Uterine smooth muscle cell (primary cell): ENCODE measurements at places on chromosomes 6 and 20. TPM values are rescaled to one million over a fixed set of nuclear protein-coding genes. Genes with fewer than 3 reads are reported as not detected.

BANF2 gene
- not detected in 2 replicates for total RNA-seq

PSORS1C1 gene
- total RNA-seq = 1.00 and 1.2 TPM in 2 replicates

AKIRIN2 gene
- 18.6 and 23.5 TPM in 2 replicates for total RNA-seq

VNN1 gene
- total RNA-seq = under 0.01 TPM in 1 of 2 replicates, not detected in the other

PRR18 gene
- 0.12 TPM in 1 of 2 replicates, not detected in the other for total RNA-seq

SLC22A2 gene
- 0.12 TPM in 1 of 2 replicates, not detected in the other for total RNA-seq

TMEM242 gene
- total RNA-seq = 7.0 and 7.3 TPM in 2 replicates

BPIFB1 gene
- total RNA-seq = not detected in 2 replicates

CALHM5 gene
- total RNA-seq = 1.00 and 3.0 TPM in 2 replicates

OOEP gene
- total RNA-seq = not detected in 2 replicates

PI3 gene
- total RNA-seq = not detected in 2 replicates

MOG gene
- total RNA-seq = not detected in 2 replicates

RNF182 gene
- total RNA-seq = 1.1 and 1.8 TPM in 2 replicates

CLIC5 gene
- not detected in 2 replicates for total RNA-seq

KIAA1755 gene
- total RNA-seq = 0.66 and 2.7 TPM in 2 replicates

USP49 gene
- total RNA-seq = 2.9 and 4.5 TPM in 2 replicates

DHX35 gene
- 15.2 and 16.7 TPM in 2 replicates for total RNA-seq

CD93 gene
- total RNA-seq = 0.44 and 1.00 TPM in 2 replicates

SEMG1 gene
- total RNA-seq = not detected in 2 replicates

ZNF311 gene
- total RNA-seq = 1.7 and 2.9 TPM in 2 replicates

GNMT gene
- 0.25 TPM in 1 of 2 replicates, not detected in the other for total RNA-seq

CALHM4 gene
- total RNA-seq = not detected in 2 replicates

ZNF322 gene
- total RNA-seq = 15.5 and 18.9 TPM in 2 replicates

PGC gene
- total RNA-seq = not detected in 2 replicates

DCDC2 gene
- total RNA-seq = 1.1 and 6.1 TPM in 2 replicates

BPIFA2 gene
- not detected in 2 replicates for total RNA-seq

GRM1 gene
- total RNA-seq = not detected in 2 replicates

LPA gene
- not detected in 2 replicates for total RNA-seq

SLC22A7 gene
- total RNA-seq = not detected in 2 replicates

LY6G6F gene
- not detected in 2 replicates for total RNA-seq

BHLHE23 gene
- not detected in 2 replicates for total RNA-seq

EMILIN3 gene
- total RNA-seq = under 0.01 TPM in 1 of 2 replicates, not detected in the other

RBM24 gene
- 7.0 and 7.6 TPM in 2 replicates for total RNA-seq

GPLD1 gene
- 0.33 and 0.87 TPM in 2 replicates for total RNA-seq

BTN1A1 gene
- not detected in 2 replicates for total RNA-seq

SLC17A1 gene
- total RNA-seq = not detected in 2 replicates

SLC32A1 gene
- not detected in 2 replicates for total RNA-seq

GPR6 gene
- not detected in 2 replicates for total RNA-seq

ADGRF1 gene
- total RNA-seq = not detected in 2 replicates

CD24 gene
- 0.66 and 1.2 TPM in 2 replicates for total RNA-seq

CTSZ gene
- total RNA-seq = 116 and 141 TPM in 2 replicates

WFDC9 gene
- total RNA-seq = not detected in 2 replicates

APCDD1L gene
- 1.5 and 11.0 TPM in 2 replicates for total RNA-seq

TIAM2 gene
- 7.1 and 7.9 TPM in 2 replicates for total RNA-seq

RAB44 gene
- total RNA-seq = under 0.01 TPM in 1 of 2 replicates, not detected in the other

SPEF1 gene
- total RNA-seq = 0.22 and 0.25 TPM in 2 replicates

CCDC167 gene
- total RNA-seq = 17.2 and 28.0 TPM in 2 replicates

TBXT gene
- not detected in 2 replicates for total RNA-seq

COL21A1 gene
- 6.2 and 6.9 TPM in 2 replicates for total RNA-seq

IYD gene
- not detected in 2 replicates for total RNA-seq

TXLNB gene
- 0.37 and 0.44 TPM in 2 replicates for total RNA-seq

HBS1L gene
- total RNA-seq = 141 and 169 TPM in 2 replicates
